Cardiac fibroblast (primary cell): ENCODE measurements at places on chromosomes 1 and 21.

DNA sequence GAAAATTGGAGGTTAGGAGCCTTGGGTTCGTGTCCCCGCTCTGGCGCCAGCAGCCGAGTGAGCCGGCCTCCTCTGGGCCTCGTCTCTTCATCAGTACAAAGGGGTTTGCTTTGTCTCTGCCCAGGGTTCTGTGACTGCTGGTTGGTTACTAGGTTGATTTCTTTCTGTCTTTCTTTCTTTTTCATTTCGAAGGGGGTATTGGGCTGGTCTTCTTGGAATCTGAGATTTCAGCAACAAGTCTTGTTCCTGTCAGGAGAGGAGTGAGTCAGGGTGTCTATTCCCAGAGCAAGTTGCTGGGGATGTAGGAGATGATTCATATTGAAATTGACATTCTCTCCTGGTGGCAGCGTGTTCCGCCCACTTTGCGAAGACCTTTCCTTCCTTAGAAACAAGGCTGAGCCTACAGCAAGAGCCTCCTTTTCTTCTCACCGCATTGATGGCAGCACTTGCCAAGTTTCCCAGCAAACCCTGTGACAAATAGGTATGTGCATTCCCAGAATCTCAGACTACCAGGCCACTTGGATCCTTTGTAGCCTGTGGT lies 79.2 kb downstream of the MAN1C1 start:
- peak; percentile 95 for DNase-seq

- no peak for DNase-seq
These were observed 7.7 kb upstream of the GPATCH4 start for GRCh38 chr1:156608981-156609380.

DNA sequence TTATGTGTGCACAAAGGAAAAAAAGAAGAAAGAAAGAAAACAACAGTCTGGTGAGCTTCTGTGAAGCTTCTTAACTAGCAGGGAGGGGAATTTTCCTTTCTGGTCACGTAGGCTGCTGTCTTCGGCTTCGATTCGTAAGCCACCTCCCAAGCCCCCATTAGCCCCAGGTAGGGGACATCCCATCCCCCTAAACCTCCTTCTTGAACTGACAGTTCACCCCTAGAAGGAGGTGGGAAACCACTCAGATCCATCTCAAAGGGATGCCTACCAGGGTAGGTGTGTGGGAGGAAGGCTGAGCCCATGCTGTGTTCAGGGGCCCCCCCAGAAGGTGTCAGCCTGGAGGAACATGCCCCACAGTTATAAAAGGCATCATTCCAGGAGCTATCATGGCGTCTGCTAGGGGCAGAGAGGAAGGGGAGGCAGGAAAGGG lies 25.8 kb downstream of the CD247 start:
- no peak for DNase-seq

GRCh38 chr1:12249181-12249580 lies 19.4 kb downstream of the VPS13D start:
- DNase-seq, result peak; percentile 53

- DNase-seq, result no peak
These were observed 38.6 kb downstream of the SSBP3 start for GRCh38 chr1:54367613-54368012.

DNA sequence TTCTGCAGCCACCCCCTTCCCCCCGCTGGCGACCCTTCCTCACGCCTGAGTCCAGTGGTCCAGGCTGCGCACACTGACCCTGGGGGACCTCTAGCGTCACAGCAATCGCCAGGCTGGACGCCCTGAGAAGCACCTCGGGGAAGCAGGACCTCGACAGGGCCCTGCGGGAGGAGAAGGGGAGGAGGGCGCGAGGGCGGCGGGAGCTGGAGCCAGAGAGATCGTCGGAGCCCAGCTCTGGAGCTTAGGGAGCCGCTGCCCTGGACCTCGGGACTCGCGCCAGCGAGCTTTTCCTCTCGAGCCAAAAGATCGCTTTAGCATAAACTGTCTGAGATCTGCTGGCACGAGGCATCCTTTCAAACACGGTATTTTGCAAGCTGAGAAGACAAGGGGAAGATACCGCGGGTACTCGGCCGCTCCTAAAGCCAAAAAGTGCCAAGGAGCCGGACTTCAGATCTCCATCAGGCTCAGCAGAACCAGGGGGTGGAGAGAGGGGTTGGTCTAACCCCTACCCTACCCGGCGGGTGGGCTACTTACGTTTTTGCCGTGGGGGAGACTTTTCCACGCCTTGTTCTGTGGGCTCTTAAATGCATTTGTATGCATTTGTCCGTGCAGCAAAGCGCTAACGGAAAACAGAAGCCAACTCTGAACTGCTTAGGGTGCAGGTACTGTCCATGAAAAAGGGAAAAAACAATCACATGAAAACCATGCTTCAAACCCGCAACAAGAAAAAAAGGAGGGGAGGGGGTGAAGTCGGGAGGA lies 586 bp downstream of the COL24A1 start:
- DNase-seq, result peak; percentile 66

DNA sequence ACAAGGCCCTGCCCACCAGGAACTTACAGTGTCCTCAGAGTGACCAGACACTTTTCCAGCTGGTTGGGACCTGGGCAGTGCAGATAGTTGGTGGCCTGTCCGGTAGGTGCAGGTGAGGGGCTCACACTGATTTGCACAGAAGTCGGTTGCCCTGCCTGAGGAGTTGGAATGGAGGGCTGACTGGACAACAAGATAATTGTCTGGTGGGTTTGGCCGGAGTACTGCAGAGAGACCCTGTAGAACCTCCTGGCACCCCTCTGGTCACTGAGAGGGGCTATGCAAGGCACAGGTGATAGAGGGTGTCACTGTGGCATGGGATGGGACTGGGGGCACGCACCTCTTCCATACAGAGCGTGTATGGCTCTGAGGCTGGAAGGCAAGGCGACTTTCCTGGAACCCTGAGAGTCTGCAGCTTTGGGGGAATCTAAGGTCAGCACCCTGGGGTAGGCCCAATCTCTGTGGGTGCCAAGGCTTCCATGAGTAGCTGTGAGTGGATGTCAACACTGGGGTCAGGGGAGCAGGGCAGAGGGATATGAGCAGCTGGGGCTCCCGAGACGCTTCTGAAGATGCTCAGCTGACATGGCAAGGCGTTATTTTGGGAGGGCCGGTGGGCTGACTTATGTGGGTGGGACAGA lies 7.6 kb upstream of the PLA2G2D start:
- DNase-seq, result no peak

- no peak for DNase-seq
These were observed 649.5 kb upstream of the CAMK1G start for GRCh38 chr1:208933984-208934525.

GRCh38 chr1:33244809-33245186 lies 11.5 kb upstream of the ZNF362 start:
- no peak for DNase-seq

- DNase-seq, result peak; percentile 72
These were observed 38.3 kb downstream of the LRRN2 start for GRCh38 chr1:204647114-204647804.

DNA sequence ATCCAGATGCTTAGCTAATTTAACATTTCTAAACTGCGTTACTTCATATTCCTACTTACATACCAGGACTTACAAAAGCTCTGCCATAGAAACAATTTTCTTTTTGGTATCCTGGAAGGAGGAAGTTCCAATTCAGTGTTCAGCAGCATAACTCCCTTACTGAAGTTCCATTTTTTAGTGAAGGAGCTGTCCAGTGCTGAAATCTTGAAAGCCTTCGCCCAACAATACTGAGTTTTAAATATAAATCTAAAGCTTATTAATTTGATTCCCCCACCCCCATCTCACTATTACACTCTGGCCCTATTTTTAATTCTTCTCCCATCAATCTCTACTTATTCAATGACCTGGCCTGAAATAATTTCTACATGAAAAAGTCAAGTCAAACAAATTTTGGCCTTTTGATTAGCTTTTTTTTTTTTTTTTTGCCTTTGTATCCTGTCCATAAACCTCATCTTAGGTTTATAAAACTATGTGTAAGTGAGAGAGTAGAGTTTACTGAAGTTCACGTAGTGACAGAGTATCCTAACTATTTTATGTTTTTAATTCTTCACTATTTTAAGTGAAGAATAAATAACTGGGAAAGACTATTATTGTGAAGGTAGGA lies 323.0 kb upstream of the PLD5 start:
- DNase-seq, result peak; percentile 3

- peak; percentile 3 for DNase-seq
These were observed 28.4 kb downstream of the SLAMF6 start for GRCh38 chr1:160494620-160495019.

DNA sequence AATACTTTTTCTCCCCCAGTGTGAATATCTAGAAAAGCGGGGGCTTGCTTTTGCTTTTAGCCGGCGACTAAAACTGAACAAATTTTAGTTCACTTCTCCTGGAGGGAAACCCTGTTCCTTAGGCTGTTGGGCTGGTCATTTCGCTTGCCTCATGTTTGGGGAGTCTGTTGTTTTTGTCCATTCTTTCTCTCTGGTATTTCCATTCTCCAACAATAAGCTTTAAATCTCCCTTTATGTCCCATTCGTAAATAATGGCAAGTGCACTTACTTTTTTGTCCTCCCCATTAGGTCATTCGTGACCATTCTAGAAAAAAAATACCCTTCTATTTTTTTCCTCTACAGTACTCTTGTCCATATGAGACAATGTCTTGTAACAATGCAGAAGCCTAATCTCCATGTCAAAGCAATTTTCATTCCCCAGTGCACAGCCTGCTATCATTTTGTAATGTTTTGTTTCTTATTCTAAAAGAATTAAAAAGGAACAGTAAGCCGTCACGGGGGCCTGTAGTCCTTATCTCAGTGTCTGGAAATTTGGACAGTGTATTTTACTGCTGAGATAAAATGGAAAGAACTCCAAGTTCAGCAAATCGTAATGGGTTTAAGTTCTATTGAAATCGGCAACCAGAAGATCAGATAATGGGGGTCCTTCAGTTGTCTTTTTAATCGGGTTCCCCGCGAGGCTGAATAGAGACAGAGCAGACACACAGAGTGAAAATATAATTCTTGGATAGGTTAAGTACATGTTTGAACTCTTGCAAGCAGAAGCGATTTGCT lies 21.8 kb downstream of the PROX1 start:
- DNase-seq, result no peak

- no peak for DNase-seq
These were observed 316 bp downstream of the AP4B1 start for GRCh38 chr1:113904293-113904673.

DNA sequence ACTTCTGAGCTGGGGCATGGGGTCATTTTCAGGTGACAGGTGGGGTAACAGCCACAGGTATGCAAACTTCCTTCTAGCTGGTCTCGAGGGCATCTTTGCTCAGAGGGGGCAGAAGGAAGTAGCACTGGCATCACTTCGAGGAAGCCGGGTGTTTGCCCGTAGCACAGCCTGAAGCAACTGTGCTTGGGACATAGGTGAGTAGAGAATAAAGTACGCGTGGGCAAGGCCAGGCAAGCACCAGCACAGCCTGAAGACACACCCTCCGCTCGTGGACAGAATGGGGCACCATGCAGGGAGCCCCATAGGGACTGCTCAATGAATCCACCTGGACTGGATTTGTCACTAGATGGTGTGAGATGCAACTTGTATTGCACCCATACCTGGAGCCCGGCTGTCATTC lies 167.1 kb downstream of the KCNJ6 start:
- DNase-seq, result no peak

DNA sequence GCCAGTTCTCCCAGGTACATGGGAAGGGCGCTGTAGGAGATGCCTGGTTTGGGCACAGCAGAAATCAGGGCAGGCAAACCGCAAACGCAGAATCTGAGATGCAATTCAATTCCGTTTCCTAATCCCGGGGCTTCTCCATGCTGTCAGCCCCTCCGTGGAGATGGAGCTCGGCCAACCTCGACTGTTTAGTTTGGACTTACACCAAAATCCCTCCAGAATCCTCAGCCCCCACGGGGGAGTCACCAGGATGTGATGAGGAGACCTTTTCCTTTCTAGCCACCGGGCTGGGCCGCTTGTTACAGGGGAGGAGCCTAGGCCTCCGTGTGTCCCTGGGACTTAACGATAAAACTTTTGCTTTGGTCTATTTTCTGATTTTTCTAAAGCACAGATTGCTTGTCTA lies 7.9 kb downstream of the SLC2A7 start:
- DNase-seq, result peak; percentile 27

DNA sequence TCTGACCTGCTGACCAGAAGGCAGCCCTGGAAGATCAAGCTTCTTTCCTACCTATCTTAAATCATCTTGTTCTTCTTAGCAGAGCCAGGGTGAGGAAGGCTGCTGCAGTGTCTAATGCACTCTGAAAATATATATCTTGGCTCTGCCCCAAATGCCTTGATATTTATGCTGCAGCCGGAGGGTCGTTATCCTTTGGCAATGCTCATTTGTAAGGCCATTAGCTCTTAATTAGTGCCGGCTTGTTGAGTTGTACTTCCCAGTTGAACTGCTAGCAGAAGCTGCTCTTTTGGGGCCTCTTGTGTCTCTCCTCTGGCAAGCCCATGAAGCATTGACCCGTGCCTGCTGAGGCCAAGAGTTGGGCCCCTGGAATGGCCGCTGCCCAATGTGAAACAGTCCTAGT lies 4.2 kb upstream of the GNL2 start:
- no peak for DNase-seq

GRCh38 chr21:41877901-41878830 lies 978 bp downstream of the PRDM15 start:
- peak; percentile 76 for DNase-seq

GRCh38 chr1:115237023-115237422 lies 101.0 kb downstream of the NGF start:
- no peak for DNase-seq

DNA sequence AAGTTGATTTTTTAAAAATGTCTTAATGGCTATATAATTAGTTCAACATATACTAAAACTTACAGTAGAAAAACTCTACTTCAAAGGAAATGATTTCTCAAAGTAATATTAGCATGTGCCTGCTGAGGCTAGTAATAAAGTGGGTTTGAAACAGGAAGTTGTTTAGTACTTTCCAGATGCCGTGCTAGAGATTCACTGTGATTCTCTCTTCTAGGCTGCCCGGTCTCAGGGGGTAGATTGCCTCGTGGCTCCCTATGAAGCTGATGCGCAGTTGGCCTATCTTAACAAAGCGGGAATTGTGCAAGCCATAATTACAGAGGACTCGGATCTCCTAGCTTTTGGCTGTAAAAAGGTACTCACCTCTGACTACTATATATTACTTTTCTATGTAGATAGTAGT lies 9.1 kb downstream of the EXO1 start:
- no peak for DNase-seq

DNA sequence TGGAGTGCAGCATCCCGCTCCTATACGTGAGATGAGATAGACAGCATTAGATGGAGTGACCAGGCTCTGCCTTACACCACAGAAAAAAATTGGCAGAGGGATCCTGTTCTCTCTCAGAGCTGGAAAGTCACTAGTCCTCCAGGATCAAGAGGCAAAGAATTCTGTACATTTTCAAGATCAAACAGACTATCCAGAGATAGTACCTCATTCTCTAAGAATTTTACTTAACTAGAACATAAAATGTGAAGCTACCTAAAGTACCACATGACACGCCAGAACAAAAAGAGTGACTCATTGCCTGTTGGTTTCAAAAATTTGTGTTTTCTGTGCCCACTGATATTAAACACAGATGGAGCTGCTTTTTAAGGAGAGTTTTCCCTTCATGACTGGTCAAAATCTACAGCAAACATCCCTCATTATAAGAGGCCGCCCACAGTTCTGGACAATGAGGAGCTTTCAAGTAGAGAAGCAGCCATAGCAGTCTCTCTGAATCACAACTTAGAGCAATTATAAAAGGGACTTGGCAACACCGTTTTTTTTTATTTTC lies 32.3 kb downstream of the CD160 start:
- DNase-seq, result peak; percentile 83
